ENCODE measurements at places on chromosomes 1 and 21. TPM values are rescaled to one million over a fixed set of nuclear protein-coding genes. Genes with fewer than 3 reads are reported as not detected.
A peak's percentile ranks its signal among the peaks of the same experiment; 100 is the strongest.

PRELP gene
- 1.4 TPM for total RNA-seq

NID1 gene
- total RNA-seq, result 26.7 TPM

- DNase-seq, result no peak
Observed at GRCh38 chr1:195744256-195744655, 864.0 kb downstream of the KCNT2 start.

DNA sequence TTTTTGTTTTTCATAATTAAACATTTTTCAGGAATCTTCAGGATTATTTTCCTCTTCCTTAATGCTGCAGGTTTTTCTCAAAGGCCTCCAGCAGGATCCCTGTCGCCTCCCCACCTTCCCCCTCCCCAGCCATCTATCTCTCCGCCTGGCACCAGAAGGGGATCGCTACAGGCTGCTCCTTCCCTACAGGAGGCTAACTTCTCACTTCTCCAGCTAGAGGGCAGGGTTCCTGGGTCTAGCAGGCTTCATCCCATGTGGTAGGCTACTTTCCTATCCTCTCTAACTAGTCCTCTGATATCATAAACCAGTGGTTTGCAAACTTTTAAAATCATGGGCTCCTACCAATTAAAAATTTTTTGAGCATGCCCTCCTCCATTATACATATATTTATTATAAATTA is 104.1 kb downstream of the KCNN3 start:
- DNase-seq, result no peak

DNA sequence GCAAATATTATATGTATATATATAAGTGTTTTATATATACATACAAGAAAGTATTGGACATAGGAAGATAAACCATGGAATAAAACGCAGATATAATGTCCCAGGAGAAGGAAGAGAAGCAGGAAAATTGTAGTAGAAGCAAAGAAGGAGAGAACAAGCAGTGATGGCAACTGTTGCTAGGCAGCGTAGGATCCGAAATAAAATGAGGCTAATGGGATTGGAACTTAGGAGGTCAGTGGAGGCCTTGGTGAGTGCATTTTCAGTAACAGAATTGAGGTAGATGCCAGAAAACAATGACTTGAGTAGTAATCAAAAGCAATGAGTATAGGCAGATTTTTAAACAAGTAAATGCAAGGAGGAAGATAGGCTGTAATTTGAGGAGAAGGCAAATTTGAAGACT is 265.8 kb downstream of the LRRC7 start:
- DNase-seq, result no peak

- no peak for DNase-seq
Observed at GRCh38 chr1:48084826-48085225, 87.6 kb upstream of the TRABD2B start.

GRCh38 chr1:220698607-220699016 is 8.4 kb downstream of the C1orf115 start:
- DNase-seq, result no peak

DNA sequence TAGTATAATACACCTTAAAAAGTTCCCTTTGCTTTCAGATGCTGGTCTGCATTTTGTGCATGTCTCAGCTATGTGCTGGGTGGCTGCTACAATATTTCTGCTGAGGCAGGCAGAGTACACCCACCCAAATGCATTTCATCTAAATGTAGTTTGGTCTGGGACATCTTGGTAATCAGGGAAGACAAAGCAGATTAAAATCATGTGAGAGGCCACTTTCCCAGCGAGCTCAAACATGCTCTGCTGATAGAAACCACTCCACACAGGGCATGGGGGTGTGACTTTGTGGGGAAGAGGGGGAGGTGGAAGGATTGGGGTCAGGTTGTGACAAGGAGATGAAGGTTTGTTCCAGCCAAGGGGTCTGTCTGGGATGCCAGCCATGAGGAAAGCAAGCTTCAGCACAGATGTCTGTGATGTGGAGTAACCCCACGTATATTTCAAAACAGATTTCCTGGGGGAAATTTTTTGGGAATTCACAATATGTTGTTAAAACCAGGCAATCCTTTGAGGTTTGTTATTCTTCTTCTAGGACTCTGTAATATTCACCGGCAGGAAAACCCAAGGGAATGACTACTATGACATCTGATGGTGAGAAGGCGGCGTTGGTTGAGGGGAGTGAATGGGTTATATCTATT is 255.1 kb upstream of the FGGY start:
- peak; percentile 66 for DNase-seq

- no peak for DNase-seq
Observed at GRCh38 chr1:222525951-222526350, 22.0 kb downstream of the HHIPL2 start.

DNA sequence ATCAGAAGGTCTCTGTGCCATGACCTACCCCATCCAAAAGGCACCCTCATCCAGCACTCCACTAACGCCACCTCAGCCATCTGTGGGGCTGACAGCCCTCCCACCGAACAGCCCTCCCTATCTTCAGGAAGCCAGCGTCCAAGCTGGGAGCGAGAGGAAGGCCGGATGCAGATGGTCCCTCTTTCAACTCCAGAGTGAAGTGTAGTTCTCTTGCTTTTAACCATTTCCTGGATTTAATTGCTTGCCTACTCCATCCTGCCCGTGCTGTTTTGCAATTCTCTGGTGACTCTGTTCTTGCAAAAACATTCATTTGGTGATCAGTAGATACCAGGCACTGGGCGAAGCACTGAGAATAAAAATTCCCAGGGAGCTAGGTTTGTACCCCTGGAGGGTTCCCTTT is 8.2 kb upstream of the DYRK1A start:
- DNase-seq, result no peak

GRCh38 chr1:174060090-174060489 is 37.9 kb upstream of the RC3H1 start:
- DNase-seq, result no peak

- no peak for DNase-seq
Observed at GRCh38 chr1:74470936-74471335, 41.5 kb downstream of the LRRC53 start.

DYNLT4 gene
- not detected for total RNA-seq

DNA sequence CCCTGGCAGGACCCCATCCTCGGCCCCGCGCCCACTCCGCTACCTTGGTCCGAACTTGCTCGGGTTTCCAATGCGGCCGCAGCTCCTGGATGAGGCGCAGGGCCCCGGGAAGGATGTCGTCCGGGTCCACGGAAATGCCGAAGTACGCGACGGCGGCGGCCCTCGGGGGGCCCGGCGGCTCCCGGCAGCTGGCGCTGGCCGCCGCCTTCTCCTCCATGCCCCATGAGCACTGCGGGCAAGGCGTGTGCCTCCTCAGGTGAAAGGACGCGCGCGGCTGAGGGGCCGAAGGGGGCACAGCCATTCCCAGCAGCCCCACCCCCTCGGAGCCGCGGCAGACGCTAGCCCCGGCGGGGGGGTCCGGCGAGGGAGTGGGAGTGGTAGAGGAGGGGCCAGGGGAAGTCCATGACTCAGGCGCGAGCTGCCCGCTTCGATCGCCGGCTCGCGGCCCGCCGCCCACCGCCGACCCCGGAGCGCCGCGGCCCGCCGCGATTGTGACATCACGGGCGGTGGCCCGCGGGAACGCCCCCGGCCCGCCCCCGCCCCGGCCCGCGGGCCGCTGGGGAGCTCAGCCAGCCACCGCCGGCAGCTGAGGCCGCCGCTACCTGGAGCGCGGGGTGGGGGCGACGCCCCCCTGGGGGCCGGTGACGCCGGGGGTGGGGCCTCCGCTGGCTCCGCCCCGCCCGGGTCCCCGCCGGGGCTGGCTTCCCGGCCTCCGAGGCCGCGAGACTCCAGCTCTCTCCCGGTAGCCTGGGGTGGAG is at the start of gene ETNK2:
Gene ETNK2, minus strand, starts transcription at position 493 of the 758 bp plus-strand sequence. Its CDS starts 192 bp downstream, at position 301.
- no peak for DNase-seq

RGS2 gene
- total RNA-seq, result 61.5 TPM

DNA sequence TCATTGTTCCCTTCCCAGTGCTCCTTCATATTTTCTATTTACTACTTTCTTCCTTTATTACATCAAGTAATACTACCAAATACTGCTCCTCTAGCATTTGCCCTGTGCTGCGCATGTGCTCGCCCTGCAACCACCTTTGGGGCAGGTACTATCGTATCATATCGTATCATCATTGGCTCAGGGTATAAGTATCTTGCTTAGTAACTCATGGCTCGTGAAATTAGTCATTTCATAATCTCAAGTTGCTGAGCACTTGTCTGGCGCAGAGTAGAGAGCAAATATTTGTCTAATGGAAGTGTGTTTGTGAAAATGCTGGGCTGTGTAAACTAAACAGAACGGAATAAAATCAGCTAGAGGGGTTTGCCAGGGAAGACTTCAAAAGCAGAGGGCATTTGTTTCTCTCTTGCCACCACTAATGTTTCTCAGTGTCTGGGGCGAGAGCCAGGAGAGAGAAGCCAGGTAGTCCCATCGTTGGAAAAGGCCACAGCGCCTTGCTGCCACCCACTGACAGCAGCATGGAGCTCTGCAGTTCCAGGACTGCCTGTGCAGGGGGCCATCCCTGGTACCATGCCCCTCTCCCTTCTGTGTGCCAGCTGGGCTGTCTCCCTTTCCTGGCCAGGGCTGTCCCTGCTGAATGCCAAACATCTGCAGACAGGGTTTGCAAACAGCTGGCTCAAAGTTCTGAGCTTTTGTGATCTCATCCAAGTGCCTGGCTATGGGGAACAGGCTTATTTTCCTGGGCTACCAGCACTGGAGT is 20.0 kb upstream of the CPT2 start:
- peak; percentile 74 for DNase-seq

SEMA4A gene
- total RNA-seq, result 1.4 TPM

PFKFB2 gene
- total RNA-seq, result 9.0 TPM

GRCh38 chr1:91783423-91784170 is 102.4 kb downstream of the TGFBR3 start:
- peak; percentile 87 for DNase-seq

- DNase-seq, result no peak
Observed at GRCh38 chr1:58062635-58063034, 483.9 kb downstream of the OMA1 start.

SPRR2A gene
- not detected for total RNA-seq

DNA sequence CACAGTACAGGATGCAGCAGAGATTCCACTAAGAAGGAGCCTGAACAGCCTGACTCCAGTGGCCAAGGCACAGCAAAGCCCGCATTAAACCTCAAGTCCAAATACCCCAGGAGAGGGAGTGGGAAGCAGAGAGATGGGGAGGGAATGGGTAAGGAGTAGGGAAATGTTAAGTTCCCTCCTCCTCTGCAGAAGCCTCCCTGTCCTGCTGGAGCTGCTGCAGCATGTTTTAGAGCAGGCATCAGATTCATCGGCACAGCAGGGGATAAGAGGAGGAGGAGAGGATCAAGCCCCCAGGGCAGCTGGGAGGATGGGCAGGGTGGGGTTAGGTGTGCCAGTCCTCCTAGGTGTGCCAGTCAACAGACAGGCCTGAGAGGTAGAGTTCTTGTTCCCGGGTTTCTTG is 709.7 kb downstream of the PTPRU start:
- DNase-seq, result no peak

DNA sequence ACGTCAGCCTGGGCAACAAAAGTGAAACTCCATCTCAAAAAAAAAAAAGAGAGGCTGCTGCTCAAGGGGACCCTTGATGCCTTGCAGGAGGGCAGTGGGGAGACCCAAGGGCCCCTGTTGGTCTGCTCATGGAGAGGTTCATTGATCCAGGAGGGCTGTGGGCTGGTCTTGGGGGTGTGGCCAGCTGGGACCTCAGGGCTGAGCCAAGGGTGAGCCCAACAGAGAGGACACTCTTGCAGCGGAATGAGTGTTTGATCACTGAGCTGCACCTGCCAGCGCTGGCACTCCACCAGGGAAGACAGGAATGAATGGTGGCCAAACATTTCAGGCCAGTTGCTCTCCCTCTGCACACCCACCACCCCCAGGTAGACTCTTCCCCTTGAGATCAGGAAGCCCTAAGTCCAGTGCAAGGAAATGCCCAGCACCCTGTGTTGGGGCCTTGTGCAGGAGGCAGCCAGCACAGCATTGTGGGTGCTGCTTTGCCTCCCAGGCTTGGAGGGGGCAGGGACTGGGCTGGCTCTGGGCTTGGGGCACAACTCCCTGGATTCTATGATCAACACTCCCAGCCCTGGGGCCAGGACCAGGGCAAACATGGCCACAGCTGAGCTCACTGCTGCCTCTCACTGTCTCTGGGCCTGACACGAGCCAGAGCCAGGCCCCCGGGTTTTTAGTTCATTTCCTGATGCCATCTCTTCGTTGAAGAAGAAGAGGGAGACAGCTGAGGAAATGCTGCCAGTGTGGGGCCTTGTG is 50.7 kb downstream of the IRF2BP2 start:
- DNase-seq, result no peak

GRCh38 chr1:25356848-25357247 is 18.7 kb downstream of the TMEM50A start:
- DNase-seq, result peak; percentile 35

CD84 gene
- total RNA-seq, result not detected

NBPF4 gene
- total RNA-seq, result not detected

- peak; percentile 37 for DNase-seq
Observed at GRCh38 chr1:85315789-85316188, 39.4 kb upstream of the BCL10 start.

GRCh38 chr1:58305622-58306021 is 240.9 kb downstream of the OMA1 start:
- DNase-seq, result no peak

PRAMEF10 gene
- total RNA-seq, result not detected

- no peak for DNase-seq
Observed at GRCh38 chr1:188022661-188023060, 1193.9 kb downstream of the PLA2G4A start.

DNA sequence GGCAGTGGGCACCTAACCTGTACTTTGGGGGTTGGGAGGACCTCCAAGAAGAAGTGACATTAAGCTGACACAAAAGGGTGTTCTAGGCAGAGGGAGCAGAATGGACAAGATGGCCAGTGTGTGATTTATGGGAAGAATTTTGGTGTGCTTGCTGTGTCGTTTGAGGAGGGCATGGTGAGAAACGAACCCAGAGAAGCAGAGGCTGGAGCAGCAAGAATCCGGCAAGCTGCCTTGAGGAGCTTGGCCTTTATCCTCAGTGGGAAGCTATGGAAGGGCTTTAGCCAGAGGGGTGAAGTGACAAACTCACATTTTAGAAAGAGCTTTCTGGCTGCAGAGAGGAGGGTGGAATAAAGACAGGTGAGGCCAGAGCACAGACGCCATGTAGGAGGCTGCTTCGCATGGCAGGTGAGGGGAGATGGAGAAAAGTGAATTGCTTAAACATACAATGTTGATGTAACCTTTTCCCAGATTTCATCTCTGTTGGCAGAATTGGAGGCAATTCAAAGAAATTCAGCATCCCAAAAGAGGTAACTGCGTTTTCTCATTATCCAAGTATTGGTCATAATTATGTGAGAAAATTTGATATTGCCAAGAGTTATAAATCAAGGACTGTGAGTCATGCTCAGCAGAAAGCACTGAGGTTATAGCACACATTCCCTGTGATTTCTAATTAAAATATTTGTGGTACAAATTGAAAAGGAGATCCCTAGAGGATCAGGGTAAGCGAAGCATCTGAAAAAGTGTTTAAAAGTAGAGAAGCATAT is 26.5 kb downstream of the TRIM45 start:
- peak; percentile 70 for DNase-seq

GRCh38 chr1:90745972-90746371 is 28.9 kb upstream of the BARHL2 start:
- DNase-seq, result no peak

- DNase-seq, result no peak
Observed at GRCh38 chr1:167924102-167924501, 10.2 kb upstream of the ADCY10 start.

Measured in fibroblast of the aortic adventitia (primary cell).